ENCODE measurements at places on chromosomes 5 and 9.

GRCh38 chr9:22052376-22052945, 43.4 kb upstream of the CDKN2B start:
- no peak for DNase-seq

- DNase-seq: no peak
Measured at GRCh38 chr9:128940271-128940921, 7.0 kb downstream of the DOLK start.

DNA sequence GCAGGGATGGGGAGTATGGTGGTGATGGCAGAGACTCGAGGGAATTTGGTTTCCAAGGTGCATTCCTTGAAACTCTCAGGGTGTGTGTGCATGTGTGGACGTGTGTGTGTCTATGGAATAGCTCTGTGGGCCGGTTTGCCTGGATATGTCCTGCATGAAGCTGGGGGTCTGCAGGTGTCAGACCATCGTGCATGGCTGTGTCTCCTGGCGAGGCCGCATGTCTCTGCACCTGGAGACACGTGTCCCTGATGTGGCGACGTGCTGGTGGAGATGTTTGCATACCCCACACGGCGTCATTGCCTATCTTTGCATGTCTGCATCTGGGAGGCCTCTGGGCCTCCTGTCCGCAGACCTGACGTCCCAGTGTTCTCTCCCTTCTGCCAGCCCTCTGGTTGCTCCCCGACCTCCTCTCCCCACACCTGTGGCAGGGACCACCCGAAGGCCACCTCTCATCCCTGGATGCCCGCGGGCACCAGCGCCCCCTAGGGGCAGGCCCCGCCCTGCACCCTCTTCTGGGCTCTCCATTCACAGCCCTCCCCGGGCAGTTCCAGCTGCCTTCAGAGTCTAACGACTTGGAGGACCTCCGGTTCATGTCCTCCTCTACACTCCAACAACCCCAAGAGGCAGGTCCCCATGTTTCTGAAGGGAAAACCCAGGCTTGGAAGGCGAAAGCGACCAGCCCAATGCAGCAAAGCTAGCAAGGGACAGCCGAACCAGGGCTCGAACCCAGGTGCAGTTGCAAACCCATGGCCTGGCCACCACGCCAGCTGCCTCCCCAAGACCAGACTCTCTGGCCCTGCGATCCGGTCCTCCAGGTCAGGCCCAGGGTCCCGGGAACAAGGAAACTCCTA, 88.6 kb downstream of the LMX1B start:
- DNase-seq: no peak

DNA sequence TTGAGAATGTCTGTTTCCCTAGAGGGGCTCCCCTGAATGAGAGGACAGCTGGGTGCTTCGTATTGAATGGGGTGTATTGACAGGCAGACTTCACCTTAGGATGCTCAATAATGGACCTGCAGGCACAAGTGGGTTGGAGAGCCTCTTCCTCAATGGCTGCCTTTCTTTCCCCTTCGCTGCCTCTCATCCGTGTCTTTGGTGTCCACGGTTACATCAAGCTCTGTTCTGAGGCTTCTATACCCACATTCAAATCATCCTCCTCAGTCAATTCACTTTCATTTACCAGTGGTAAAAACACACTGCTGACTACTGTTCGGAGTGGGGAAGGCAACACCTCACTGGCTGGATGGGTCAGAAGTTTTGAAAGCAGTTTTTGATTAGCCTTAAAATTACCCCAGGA, 20.6 kb downstream of the LIX1 start:
- no peak for DNase-seq

- no peak for DNase-seq
Measured at GRCh38 chr9:113616116-113616515, 152.6 kb downstream of the RGS3 start.

DNA sequence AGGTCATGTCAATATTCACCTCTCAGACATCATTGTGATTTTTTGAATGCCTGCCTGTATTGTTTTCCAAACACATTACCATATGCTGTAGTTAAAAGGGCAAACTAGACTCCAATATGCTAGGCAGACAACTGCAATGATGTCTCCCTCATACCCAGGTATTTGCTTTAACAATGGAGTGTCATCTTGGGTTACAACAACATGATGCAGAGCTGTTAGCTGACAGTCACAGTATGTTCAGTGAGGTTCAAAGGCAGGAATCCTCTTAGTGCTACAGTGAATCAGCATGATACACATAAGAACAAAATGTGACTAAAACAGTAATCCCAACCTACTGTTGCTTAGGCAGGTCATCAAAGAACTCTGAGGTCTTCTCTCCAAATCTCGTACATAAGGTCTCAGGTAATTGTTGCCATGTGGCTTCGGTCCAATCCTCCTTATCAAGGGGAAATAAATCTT, 24.0 kb downstream of the OR1J1 start:
- DNase-seq: no peak

DNA sequence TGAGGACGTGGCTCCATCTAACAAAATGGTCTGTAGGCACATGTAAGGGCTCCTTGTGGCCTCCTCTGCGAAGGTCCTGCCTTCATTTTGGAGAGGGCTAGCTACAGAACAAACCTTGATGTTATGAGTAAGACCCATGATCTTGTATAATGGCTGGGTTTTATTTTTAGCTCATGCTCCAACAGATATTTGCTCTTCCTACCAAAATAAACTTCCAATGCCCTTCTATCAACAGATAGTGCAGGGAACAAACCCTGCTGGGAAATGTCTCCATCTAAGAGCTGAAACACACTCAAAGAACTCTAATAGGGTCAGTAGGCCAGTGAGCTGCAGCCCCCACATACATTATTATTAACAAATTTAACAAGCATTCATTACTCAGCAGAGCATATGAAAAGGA, 189.5 kb downstream of the LURAP1L start:
- no peak for DNase-seq

DNA sequence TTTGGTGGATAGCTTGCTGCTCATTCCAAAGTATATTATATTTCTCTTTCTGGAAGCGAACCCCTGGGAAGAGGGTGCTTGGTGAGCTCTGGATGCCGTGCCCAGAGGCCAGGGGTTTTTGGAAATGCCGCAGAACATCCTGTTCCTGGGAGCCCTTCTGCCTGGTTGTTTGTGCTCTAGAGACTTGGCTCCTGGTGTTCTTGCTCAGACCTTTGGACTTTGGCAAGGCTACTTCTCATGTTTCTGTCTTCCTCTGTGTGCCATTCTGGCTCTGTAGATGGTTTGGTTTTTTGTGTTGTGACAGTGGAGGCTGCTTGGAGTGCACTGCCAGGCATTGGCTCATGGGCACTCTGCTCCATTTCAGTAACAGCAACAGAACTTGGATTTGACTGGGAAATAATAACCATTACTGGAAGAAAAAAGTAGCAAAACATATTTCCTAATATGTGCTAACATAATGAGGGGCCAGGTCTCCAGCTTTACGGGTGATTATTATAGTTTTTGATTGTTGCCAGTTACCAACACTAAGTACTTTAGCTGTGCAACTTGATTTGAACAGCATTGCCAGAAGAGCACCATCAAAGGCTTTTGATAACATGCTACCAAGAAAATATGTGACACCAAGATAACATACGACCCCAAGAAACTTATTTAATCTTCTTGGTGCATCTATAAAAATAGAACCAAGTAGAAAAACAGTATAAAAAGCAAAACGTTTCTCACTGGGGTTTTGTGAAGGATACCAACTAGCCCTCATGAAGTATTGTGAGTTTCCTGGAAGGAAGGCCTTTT, 94.2 kb downstream of the PCSK1 start:
- no peak for DNase-seq

- DNase-seq: no peak
Measured at GRCh38 chr9:91682806-91683205, 259.2 kb upstream of the NFIL3 start.

DNA sequence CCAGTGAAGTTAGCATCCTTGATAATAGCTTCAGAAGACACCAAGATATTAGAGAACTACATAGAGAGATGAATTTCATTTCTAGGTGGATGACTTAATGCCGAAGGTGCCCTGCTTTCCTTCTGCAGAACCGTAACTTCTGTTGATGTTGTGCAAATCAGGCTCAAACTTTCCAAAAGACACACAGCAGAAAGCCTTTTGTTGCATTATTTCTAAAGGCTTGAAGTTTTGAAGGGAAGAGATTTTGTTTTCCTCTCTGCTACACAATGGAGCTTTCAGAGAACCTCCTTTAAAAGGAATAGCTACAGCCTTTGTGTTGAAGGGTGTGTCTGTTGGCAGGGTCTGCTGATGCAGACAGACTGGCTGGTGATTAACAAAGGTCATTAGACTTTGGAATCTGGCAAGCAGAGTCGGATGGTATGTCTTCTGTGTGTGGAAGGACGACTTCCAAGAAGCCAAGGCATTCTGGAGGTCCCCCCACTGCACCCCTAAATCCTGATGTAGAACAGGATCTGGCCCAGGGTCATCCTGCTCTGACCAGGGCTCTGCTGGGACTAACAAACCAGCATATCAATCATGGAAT, 57.8 kb downstream of the ZNF462 start:
- DNase-seq: no peak

GRCh38 chr9:38272710-38273109, 119.8 kb upstream of the ALDH1B1 start:
- DNase-seq: no peak

DNA sequence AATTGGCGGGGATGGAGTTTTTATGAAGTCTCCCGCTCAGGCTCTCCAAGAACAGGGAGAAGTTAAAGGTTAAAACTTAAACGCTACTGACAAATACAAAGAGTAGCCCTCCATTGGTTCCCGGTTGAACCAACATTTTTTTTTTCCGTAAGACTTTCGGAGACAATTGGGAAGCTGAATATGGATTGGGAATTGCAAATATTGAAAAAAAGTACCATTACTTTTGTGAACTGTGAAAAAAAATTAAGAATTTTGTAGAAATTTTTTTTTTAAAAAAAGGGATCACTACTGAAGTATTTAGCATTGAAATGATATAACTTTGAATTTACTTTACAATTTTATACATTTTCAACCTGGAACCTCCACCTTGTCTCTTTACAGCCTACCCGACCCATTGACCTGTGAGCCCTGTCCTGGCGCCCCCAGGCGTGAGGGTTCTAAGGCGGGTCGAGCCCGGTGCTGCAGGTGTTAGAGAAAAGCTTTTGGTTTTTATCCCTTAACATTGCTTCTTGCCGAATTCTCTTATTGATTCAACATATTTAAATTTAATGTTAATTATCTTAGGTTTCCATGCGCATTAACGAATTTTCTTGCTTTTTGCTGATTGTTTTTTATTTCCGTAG, 448 bp upstream of the ZNF782 start:
- no peak for DNase-seq

DNA sequence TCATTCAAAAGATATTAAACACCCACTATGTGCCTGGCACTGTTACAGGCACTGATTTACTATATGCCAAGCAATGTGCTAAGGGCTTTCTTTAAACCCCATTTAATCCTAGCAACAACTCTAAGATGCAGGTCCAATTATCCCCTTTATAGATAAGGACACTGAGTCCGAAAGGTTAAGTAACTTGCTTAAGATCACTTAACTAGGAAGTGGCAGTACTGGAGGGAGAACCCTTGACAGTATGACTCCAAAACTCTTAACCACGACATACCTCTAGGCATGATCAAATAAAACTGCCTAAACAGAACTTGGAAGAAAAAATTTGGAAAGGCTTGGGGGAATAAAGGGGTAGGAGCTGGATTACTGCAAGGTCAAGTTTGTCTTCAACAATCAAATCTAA, 1.7 kb downstream of the RAB14 start:
- DNase-seq: no peak

DNA sequence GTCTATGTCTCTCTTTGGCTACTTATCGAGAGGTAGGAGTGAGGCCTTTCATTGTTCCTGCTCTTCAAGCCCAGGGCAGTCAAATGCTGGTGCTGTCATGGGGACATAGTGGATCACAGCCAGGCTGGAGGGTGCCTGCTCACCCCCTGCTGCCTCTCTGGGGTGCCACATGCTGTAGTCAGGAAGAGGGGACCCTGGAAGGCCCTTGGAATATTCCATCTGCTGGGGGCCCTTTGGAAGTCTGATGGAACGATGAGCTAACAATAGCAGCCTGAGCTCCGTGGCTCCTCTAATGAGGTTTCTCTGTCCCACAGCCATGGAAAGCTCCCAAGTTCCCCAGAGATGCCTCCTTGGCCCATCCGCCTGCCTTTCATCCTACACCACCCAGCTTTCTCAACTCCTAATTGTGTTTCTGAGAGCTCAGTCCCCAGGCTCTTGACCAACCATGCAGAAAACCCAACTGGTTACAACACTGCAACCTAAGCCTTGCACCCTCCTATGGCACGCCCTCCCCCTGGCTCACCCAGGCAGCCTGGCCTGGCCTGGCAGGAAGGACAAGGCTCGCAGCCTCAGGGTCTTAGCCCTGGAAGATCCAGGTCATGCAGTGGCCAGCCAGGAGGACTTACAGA, 91.7 kb downstream of the NRG2 start:
- DNase-seq: no peak

DNA sequence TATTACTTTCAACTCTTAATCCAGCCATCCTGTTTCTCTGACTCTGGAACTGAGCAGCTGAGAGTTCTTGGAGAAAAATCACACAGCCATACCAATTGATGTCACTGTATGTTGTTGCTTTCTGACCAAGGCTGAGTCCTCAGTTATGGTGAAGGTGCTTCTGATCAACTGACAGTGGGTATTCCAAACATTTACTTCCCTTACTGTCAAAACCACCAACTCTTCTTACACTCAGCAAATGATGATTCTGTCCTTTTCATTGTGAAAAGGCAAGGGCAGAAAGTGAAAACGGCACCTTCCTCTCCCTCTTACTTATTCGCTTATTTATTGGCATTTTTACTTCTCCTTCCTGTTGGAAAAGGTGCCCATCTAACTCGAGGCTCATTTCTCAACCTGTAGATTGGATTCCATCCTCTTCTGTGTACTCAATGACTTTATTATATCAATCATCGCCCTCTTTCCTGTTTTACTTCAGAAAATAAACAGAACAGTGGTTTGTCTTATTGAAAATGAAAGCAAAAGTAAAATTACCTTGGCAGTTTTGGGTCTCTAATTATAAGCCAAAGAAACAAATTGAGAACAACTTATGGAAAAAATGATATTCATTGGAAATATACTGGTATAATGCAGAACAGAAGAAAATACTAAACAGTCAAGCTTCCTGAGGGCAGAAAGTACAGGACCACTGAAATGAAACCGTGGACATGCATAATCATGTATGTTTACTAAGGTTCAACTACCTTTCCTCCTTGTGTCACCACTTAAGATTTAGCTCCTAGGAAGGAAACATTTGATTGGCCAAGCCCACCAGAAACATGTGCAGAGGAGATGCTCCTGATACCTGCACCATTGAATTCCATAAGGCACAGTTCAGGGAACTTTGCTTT, 104.5 kb upstream of the CHD1 start:
- DNase-seq: no peak

DNA sequence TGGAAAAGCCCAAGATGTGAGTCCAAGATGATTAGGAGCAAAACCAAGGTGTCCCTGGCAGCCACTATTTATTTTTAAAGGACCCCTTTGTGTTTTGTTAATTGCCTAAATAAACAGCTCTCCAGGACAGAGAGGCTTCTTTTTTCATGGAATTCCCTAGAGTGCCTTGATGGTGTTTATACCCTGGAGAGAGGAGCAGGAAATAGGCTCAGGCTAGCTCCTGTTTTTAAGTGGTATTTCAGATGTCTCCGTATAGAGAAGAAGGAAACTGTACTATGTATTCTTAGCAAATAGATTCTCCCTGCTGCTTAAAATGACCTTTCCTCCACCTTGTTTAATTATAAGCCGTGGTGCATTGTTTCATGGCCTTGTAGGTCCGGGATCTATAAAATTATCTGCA, 292.4 kb downstream of the CD180 start:
- no peak for DNase-seq

Data from MV-4-11 (cell line).